ENCODE measurements at places on chromosomes 3 and 15.

DNA sequence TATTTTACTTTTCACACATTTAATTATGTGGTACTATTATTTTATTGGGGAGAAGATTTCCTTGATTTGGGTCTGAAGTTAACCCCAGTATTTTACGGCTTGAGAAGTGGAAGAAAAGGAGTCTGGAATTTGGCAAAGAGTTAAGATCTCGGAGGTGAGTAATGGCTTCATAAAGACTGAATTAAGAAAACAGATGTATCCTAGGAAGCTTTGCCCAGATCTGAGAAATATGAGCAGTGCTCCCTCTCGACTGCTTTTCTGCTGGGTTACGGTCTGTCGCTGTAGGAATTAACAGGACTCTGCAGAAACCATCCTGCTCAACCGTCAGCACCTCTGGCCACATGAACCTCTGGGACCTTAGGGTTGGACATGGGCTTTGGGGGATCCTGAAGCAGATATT is 163.6 kb upstream of the NDN start:
- no peak for DNase-seq

DNA sequence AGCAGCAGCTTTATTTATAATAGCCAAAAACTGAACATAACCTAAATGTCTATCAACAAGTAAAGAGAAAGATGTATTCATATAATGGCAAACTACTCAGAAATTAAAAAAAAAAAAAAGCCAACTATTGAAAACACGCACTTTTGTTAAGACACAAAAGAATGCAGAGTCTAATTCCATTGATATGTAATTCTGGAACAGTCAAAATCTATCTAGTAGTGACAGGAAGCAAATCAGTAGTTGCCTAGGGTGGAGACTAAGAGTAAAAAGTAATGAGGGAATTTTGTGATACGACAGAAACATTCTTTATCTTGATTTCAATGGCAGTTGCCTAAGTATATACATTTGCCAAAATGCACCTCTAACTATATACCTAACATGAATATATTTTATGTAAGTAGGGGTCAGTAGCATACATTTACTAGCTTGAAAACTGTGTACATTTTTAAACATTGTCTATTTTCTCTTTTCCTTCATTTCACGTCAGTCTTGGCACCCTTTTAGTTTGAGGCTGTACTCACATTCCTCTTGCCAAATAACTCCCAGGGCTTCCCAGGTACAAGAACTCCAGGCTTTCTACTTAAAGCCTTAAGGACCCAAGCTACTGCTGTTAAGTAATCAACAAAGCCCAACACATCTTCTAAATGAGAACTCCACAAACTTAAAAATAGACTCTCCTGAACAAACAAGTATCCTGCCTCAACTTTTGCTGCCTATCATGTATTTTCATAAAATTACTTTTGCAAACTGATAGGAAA is 54.7 kb downstream of the ADAM10 start:
- DNase-seq, result no peak

GRCh38 chr3:4848176-4848825 is 130.9 kb upstream of the BHLHE40 start:
- no peak for DNase-seq

GRCh38 chr3:106877627-106878026 is 499.6 kb upstream of the CCDC54 start:
- no peak for DNase-seq

GRCh38 chr3:20043396-20043795 is 3.1 kb downstream of the KAT2B start:
- DNase-seq, result no peak

- DNase-seq, result no peak
These were observed 100.7 kb downstream of the GALK2 start for GRCh38 chr15:49270541-49271421.

GRCh38 chr3:102059145-102059943 is 210.0 kb downstream of the NFKBIZ start:
- no peak for DNase-seq

- DNase-seq, result no peak
These were observed 50.5 kb upstream of the KCNMB2 start for GRCh38 chr3:178485756-178486155.

DNA sequence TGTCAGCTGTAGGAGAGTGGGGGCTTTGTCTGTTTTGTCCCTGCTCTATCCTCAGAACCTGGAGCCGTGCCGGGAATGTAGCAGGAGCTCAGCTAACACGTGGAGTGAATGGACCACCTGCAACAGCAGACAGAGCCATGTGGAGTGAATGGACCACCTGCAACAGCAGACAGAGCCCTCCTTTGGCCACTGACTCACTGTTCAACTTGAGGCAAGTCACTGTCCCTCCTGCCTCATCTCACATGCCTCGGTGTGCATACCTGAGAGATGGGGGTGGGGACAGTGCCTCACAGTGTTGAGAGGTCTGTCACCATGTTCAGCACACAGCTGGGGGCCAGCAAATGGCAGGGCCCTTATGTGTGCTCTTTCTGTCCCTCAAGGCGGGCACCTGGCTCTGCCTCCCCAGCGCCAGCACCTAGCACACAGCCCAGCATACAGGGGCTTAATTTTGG is 27.9 kb downstream of the FEM1B start:
- no peak for DNase-seq

DNA sequence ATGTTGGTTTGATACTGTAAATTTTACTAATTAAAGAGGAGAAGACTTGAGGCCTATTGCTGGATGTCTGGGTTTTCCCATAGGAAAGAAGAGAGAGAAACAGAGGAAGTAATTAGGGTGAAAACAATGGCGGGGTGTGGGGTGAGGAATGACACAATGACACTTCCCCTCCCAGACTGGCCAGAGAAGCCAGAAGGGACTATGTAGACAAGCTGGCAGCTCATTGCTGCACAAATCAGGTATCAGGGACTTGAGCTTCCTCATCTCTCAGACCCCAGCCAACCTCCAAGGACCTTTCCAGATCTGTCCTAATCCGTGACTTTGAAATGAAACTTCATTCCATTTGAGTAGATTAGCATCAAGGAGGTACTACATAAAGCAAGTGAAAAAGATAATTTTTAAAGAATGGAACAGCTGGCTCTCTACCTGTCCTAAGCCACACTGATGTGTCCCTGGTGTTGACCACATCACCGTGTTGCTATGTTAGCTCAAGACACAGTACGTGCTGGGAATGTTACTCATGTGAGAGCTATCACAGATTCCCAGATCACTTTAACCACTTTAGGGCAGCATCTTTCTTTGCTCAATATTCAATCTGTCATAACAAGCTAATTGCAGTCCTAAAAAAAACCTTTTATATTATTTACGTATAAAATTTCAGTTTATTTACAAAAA is 22.2 kb downstream of the TMEM212 start:
- DNase-seq, result no peak

- no peak for DNase-seq
These were observed 755 bp upstream of the TMEM108 start for GRCh38 chr3:133037436-133037835.

DNA sequence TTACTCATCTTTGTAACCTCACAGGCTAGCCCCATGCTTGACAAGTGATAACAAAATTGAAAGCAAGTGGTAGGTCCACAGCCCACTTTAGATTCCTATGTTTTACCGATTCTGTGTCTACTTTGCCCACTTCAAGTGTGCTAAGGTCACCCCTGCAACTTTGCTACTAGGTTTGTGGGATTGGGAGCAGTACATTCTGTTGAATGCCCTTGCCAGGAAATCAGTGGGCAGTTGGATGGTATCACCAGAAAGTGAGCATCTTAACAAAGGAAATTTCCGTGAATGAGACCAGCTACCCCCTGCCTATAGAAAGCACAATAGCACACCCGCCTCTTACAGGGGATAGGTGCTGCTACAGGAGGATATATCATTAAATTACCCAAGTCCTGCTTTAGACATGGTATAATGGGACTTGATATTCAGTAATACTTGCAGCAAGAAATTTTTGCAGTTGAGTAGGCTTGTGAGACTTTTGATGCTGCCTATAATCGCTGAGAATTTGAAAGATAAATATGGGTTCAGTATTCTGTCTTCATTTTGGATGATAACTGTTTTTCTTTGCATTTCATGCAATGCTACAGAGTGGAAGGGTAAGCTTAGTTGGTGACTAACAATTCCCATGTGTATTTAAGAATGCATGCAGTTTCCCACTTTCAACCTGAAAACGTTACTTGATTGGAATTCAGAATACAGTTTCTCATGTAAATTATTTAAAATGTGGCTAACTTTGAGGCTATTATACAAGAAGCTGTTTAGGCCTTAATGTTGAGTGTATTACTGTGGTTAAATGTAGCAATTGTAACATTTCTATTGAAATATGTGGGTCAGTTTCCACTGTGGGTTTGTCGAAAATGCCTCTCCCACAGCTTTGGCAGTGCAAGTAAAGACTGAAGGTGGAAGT is 9.5 kb downstream of the EBLN2 start:
- no peak for DNase-seq

DNA sequence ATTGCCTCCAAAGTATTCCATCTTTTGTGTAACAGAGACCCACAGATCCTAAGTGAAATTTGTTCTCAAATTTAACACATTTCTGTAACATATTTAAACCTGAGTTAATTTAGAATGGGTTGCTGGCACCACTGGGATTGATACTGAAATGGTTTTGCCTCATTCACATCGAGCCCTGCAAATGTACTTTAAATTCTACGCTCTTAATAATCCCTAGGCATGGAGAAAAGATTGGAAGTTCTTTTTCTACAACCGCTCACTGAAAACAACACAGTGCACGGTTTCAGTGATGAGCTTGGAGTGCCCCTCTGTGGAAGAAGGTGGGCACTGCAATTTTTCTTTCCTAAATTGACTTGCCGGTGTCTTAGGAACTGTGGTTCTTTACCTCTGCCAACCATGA is 109.9 kb upstream of the ATP11B start:
- DNase-seq, result no peak

DNA sequence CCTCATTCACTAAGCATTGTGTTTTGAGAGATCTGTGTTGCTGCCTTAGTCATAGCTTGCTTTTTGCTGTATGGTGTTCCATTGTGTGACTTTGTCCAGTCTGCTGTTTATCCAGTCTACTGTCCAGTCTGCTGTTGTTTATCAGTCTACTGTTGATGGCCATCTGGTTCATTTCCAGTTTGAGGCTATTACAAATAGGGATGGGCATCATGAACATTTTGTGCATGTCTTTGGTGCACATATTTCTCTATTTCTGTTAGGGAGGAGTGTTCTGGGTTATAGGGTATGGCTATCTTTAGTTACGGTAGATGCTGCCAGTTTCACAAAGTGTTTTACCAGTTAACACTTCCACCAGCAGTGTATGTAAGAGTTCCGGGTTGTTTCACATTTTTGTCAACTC is 22.2 kb upstream of the CLEC3B start:
- DNase-seq, result no peak

GRCh38 chr3:169143506-169143905 is 520.0 kb downstream of the MECOM start:
- no peak for DNase-seq

DNA sequence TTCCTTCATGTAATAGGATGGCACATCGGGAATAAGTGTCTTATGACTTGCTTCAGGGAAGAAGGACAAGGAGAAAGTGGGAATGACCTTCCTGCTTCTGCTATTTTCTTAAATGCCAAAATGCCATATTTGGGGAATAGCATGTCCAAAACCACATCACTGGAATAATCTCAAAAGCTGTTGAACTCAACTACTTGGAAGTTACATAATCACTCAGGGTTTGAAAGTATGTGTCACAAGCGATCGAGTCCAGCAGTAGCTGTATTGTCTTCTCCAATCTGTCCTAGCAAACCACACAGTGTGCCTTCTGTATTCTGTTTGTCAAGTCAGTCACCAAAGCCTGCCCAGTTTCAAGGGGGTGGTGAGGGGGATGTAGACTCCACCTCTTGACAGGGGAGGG is 58.3 kb upstream of the GADL1 start:
- DNase-seq, result no peak

DNA sequence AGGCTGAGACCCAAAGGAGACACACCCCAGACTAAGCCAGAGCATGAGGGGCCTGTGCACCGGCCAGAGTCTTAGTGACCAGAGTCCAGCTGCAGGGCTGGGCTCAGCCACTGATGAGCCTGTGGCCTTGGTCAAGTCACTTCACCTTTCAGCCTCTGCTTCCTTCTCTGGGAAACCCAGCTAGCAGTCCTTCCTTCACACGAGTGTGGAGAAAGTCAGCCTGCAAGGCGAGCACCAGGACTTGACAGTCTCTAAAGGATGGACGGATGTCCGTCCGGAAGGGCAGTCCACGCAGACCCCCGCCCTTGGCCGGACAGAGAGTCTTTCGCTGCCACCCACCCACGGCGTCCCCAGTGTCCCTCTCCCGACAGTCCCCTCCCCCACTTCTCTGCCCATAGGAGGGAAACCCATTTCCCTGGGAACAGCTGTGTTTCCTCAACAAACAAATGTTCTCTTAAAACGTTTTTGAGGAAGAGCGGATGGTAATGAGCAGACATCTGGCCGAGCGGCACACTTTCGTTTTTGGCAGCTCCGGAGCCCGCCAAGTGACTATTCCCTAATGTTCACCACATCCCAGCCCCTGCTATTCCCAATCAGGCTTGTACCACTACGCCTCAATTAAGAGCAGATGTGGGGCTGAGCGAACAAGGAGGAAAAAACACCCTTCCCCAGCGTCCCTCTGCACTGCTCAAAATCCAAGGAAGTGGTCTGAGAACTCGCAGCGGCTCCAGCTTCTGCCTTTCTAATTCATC is 129.1 kb upstream of the SMAD3 start:
- DNase-seq, result no peak

All from activated naive CD8-positive, alpha-beta T cell treated with anti-CD3 and anti-CD28 coated beads, Interleukin-2, amount 50 U/mL, for 16 hours (primary cell).